ENCODE measurements at places on chromosomes 13 and 19. TPM values are rescaled to one million over a fixed set of nuclear protein-coding genes. Genes with fewer than 3 reads are reported as not detected.

VN1R4 gene
- not detected for polyA plus RNA-seq

ARRDC2 gene
- 26.1 TPM for polyA plus RNA-seq

MYCBP2 gene
- polyA plus RNA-seq = 15.7 TPM

AKAP8L gene
- 67.5 TPM for polyA plus RNA-seq

SCGB2B2 gene
- polyA plus RNA-seq = 0.80 TPM

MBD3L3 gene
- not detected for polyA plus RNA-seq

SLC17A7 gene
- polyA plus RNA-seq = 1.1 TPM

LSR gene
- polyA plus RNA-seq = 4.8 TPM

IZUMO2 gene
- not detected for polyA plus RNA-seq

ZNF85 gene
- polyA plus RNA-seq = 1.9 TPM

ZDHHC20 gene
- 6.2 TPM for polyA plus RNA-seq

SIGLEC10 gene
- polyA plus RNA-seq = 1.7 TPM

Data from heart left ventricle (tissue), 16 donors.